ENCODE measurements at places on chromosomes 7 and 10. TPM values are rescaled to one million over a fixed set of nuclear protein-coding genes. Genes with fewer than 3 reads are reported as not detected.
A peak's percentile ranks its signal among the peaks of the same experiment; 100 is the strongest.

Gene PLAC9
- total RNA-seq, result not detected

GRCh38 chr7:75993689-75994387, 557 bp downstream of the TMEM120A start:
- DNase-seq, result peak; percentile 90

- DNase-seq, result no peak
These were observed 110.9 kb downstream of the COL13A1 start for GRCh38 chr10:69912589-69912988.

DNA sequence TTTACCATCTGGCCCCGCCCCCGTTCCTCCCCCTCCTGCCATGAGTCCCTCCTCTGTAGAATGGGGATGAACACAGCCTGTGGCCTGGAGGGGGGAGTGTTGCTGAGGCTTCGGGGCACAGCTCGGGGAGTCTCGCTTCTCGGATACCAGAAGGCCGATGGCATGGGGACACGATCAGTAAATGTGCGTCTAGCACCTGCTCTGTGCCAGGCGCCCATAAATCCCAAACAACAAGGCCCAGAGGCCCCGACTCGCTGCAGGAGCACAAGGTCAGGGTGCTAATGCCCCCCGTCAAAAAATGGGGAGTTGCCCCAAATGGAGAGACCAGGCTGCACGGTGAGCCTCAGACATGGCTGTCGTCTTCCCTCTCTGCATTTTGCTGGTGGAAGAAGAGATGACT, 40.7 kb downstream of the JAKMIP3 start:
- DNase-seq, result no peak

GRCh38 chr7:16759840-16760239, 6.3 kb downstream of the TSPAN13 start:
- DNase-seq, result no peak

Gene PPP1R17
- not detected for total RNA-seq

DNA sequence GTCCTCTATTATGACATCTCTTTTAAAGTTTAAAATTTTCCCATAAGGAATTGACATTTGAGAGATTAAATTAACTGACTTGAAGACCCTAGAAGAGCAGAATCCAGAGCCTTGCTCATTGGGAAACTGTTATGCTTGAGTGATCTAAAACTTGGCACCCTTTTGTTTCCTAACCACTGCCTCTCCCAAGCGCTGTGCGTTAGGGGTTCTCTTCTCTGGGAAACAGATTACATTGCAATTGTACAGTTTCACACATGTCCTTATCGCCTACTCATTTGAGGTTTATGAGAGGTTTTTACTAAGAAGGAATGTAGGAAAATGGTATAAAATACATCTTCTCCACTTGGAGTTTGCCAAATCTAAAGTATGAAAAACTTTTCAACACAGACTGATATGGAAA, 126.8 kb upstream of the AMPH start:
- no peak for DNase-seq

Gene ARHGEF35
- total RNA-seq, result 0.18 TPM

- DNase-seq, result no peak
These were observed 825 bp downstream of the TMEM176A start for GRCh38 chr7:150801242-150801945.

Gene CYP2C9
- total RNA-seq, result not detected

Gene KLF14
- total RNA-seq, result not detected

- no peak for DNase-seq
These were observed 39.4 kb downstream of the PLXNA4 start for GRCh38 chr7:132536654-132537395.

Gene ELOVL3
- total RNA-seq, result 0.69 TPM

DNA sequence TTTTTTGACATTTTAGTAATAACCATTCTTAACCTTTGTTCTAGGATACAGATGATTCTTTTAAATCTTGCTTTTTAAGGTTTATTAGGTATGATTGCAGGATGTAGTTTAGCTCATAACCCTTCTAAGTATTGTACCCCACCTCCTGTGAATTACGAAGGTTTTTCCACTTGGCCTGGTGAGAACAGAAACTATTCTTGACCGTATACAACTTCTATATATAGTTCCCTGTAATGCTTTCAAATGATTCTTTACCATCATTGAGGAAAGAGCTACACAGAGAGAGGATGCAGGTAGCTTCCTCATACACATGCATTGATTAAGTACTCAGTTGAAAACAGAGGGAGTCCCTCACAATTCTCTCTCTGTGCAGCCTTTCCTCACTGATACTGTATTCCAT, 86.3 kb downstream of the PALS2 start:
- no peak for DNase-seq

DNA sequence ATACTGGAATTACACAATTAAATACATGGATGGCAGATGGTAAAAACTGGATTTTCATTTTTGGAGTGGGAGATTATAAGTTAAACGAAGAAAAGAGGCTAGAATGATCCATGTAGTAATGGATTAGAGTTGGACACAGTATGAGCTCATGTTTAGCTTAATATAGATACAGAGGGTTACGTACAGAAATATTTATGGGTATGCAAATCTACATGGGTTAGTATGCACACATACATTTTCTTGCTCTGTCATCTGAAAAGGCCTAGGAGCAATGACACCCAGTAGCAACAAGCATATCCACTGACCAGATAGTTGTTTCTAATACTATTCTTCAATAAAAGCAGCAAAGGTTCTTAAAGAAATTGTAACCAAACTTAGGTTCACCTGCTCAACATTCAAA, 366.4 kb downstream of the SEMA3D start:
- DNase-seq, result no peak

DNA sequence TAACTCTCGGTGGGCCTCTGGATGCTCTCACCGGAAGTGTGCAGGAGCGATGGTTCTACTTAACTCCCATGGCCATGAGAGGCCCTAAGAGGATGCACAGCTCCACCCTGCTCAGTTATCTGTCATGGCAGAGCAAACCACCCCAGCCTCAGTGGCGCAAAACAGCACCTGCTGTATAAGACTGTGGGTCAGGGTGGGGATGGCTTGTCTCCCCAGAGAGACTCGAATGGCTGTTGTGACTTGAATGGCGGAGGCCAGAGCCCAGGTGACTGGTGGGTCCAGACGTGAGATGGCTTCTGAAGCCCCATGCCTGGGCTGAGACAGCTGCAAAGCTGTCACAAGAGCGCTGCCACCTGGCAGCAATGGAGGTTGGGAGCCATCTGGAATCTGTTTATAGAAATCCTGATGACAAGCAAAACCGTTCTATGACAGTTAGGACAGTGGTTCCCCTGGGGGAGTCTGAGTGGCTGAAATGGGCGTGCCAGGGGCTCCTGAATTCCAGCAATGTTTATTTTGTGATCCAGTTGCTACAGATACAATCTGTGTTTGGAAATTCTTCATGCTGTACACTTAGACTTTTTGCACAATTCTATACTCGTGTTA, 490.5 kb downstream of the TCERG1L start:
- no peak for DNase-seq

Gene COX19
- 6.5 TPM for total RNA-seq

Gene SPDYE1
- total RNA-seq, result not detected

DNA sequence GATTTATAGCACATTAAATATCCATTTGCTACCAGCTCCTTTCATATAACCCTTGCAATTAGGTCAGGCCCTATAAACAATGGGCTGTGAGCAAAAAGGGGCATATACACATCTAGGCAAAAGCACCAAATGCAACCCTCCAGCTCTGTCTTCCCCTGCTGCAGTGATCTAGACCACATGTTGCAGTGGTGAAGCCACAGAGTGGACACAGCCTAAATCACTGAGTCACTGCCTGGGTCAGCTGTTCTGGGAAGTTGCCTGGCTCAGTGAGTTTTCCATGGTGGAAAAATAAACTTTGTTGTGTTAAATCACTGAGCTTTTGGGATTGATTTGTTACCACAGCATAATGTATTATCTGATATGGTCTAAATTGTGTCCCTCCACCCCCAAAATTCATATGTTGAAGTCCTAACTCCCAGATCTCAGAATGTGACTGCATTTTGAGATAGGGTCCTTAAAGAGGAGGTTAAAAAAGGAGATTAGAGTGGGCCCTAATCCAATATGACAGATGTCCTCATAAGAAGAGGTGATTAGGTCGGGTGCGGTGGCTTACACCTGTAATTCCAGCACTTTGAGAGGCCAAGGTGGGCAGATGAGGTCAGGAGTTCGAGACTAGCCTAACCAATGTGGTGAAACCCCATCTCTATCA, 70.4 kb downstream of the ZFAND4 start:
- no peak for DNase-seq

GRCh38 chr10:103986360-103986759, 19.4 kb downstream of the SLK start:
- no peak for DNase-seq

- DNase-seq, result peak; percentile 5
These were observed 305.1 kb upstream of the CSTF2T start for GRCh38 chr10:52004342-52004949.

- DNase-seq, result no peak
These were observed 65.3 kb upstream of the WAC start for GRCh38 chr10:28467615-28468014.

Gene ANKRD22
- total RNA-seq, result not detected

DNA sequence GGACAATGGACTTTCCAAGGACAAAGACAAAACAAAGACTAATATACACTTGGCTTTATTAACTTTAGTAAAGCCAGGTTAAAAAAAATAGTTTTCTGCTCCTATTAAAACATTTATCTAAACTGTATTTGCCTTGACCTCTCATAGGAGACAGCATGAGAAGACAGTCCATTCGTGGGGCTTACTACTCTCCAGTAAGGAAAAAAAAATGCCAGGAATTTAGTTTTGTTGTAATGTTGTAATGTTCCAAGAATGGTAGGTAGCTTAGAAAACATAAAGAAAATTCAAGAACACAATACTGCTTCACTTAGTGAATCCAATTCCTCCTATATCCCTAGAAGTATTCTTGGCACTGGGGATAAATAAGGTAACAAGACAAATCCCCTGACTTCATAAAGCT, 81.7 kb downstream of the KMT2C start:
- peak; percentile 4 for DNase-seq

DNA sequence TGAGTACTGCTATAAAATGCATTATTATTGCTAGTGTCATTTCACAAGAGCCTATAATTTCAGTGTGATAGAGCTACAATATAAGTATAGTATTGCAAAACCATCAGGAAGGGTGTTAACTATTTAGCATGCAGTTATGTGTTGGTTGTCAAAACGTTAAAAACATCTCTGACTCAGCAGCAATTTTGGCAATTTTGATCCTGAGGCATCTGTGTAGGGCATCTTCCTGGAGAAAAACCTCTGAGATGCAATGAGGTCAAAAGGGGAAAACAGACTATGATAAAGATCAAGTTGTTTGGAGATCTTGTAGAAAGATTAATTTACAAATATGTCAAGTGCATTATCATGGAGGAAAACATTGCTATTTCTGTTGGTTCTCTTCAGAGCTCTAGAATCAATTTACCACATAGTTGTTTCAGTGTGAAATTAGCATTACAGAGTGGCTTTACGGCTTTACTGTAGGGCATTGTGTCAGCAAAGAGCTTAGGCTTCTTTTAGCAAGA, 5.3 kb downstream of the CFTR start:
- no peak for DNase-seq

Data from HepG2 (cell line).